ENCODE measurements at places on chromosomes 7 and 10.

GRCh38 chr10:62080905-62081304 is 179.4 kb downstream of the ARID5B start:
- H3K27ac ChIP-seq, result peak overlapping the region; percentile 85
- no peak overlapping the region for H3K4me3 ChIP-seq
- H3K27me3 ChIP-seq, result no peaks in the 10 kb centered on the region
- DNase-seq, result no peak

DNA sequence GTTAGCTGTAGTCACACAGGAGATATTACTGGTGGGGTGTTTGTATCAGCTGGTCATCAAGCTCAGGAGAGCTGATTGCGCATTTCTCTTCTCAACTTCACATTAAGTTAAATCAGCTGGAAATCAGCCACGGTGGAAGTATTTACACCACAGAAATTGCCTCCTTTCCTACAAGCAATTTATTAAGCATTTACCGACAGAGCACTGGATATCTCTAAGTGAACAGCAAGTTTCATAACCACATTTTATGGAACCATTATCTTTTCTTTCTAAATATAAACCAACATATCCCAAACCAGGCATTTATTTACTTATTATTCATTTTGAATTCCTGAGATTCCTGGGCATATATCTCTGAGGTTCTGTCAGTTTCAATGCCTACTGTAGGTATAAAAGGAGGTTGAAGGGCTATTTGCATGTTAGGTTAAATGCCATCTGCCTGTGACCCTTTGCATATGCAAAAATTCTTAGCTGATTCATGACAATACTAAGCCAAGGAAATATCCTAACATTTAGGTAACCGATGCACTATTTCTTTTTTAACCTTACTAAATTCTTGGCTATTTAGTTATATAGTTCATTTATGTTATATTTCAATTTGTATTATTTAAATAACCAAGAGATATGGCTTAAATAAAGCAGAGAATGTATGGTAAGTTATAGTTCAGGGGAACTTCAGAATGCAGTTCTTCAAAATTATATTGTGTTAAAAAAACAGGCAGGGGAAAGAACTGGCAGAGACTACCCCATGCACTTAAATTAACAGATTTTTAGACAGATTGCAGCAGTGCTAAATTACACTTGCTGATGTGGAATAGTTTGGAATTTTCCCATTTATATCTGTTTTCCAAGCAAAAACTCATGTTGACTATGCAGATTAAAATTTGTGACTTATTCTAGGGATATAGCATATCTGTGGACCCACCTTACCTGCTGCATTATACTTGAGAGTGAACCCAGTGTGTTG is 56.8 kb downstream of the DYNC1I1 start:
- DNase-seq, result no peak
- H3K4me1 ChIP-seq, result no peaks in the 10 kb centered on the region
- no peak overlapping the region for H3K4me3 ChIP-seq
- no peaks in the 10 kb centered on the region for H3K36me3 ChIP-seq
- H3K27me3 ChIP-seq, result peaks cover 2% of the 10 kb centered on the region

DNA sequence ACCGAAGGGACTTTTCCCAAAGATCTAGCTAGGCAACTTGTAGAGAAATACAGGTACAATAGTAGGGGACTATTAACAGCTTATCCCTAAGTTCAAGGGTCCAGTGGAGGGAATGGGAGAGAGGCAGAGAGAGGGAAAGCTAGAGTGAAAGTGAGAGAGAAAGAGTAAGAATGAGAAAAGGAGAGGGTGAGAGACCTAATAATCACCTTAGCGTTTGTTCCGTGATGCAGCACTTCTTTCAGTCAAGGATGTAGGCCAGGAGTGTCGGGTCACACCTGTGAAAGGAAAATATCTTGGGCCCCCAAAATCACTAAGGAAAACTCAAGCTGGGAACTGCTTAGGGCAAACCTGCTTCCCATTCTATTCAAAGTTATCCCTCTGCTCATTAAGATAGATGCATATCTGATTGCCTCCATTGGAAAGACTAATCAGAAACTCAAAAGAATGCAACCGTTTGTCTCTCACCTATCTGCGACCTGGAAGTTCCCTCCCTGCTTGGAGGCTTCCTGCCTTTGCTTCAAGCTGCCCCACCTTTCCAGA is 75.2 kb downstream of the ST8SIA6 start:
- H3K36me3 ChIP-seq, result no peaks in the 10 kb centered on the region
- DNase-seq, result no peak
- no peaks in the 10 kb centered on the region for H3K27me3 ChIP-seq
- H3K4me1 ChIP-seq, result no peaks in the 10 kb centered on the region

GRCh38 chr7:157502701-157503111 is 165.9 kb downstream of the DNAJB6 start:
- H3K4me3 ChIP-seq, result peak overlapping the region; percentile 74
- peak overlapping the region; percentile 79 for H3K27ac ChIP-seq
- DNase-seq, result peak; percentile 51

DNA sequence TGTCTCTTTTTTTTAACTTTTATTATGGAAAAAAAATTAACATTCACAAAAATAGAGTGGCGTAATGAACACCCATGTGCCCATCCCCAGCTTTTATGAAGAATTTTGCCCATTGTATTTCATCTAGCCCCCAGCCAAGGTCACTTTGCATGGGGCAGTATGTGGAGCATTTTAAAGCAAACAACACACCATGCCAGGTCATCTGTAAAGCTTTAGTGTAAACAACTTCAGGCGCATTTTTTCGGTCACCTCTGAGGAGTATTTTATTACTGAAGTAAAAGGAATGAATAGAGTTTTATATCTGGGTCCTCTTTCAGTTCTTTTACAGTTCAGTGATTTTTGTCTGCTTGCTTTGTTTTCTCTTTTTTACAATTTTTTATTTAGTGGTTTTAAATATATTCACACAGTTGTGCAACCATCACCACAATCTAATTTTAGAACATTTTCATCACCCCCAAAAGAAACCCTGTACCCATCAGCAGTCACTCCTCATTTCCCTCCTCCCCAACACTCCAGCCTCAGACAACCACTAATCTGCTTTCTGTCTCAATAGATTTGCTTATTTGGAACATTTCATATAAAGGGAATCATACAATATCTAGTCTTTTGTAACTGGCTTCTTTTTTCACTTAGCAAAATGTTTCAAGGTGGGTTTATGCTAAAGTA is 87.9 kb downstream of the SLC37A3 start:
- peaks cover 4% of the 10 kb centered on the region for H3K36me3 ChIP-seq
- no peak overlapping the region for H3K4me3 ChIP-seq
- H3K27me3 ChIP-seq, result no peaks in the 10 kb centered on the region
- H3K4me1 ChIP-seq, result no peaks in the 10 kb centered on the region
- H3K27ac ChIP-seq, result no peak overlapping the region

GRCh38 chr7:31478721-31479120 is 35.2 kb upstream of the ITPRID1 start:
- H3K27ac ChIP-seq, result no peak overlapping the region
- H3K4me1 ChIP-seq, result no peaks in the 10 kb centered on the region
- DNase-seq, result no peak
- H3K36me3 ChIP-seq, result no peaks in the 10 kb centered on the region
- H3K27me3 ChIP-seq, result no peaks in the 10 kb centered on the region

DNA sequence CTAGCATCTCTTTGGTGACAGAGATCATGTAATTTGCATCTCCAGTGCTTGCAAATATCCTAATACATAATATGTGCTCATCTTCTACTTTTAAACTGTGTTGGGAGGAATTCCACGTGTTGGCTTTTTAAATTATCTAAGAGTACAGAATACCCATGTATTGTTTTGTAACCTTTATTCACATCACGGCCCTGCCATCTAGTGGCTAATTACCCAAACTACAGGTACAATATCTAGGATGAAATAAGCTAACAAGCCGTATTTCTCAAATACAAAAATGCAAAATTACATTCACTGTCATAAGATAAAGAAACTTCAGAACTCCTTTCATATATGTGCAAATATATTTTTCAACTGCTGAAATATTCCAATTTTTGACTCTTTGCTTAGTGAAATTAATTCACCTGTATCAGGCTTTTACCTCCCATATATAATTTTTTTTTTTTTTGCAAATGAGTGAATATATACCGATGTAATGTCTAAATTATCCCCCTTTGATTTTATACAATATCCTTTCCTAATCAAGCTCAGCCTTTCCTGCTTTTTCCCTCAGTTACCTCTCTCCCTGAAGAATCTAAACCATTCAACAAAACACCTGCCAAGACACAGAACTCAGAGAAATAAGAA is 30.3 kb upstream of the LSM8 start:
- H3K27ac ChIP-seq, result no peak overlapping the region
- H3K36me3 ChIP-seq, result peaks cover 3% of the 10 kb centered on the region
- H3K27me3 ChIP-seq, result peaks cover 15% of the 10 kb centered on the region
- no peaks in the 10 kb centered on the region for H3K4me1 ChIP-seq

GRCh38 chr10:93189944-93190343 is 116.3 kb downstream of the CYP26A1 start:
- no peak overlapping the region for H3K4me3 ChIP-seq
- H3K4me1 ChIP-seq, result no peaks in the 10 kb centered on the region
- H3K36me3 ChIP-seq, result no peaks in the 10 kb centered on the region
- no peak overlapping the region for H3K27ac ChIP-seq

- H3K27me3 ChIP-seq, result no peaks in the 10 kb centered on the region
- DNase-seq, result no peak
- H3K4me1 ChIP-seq, result no peaks in the 10 kb centered on the region
- H3K4me3 ChIP-seq, result no peak overlapping the region
- H3K36me3 ChIP-seq, result no peaks in the 10 kb centered on the region
These were observed 409.4 kb upstream of the FZD8 start for GRCh38 chr10:36051500-36051991.

- no peaks in the 10 kb centered on the region for H3K36me3 ChIP-seq
- peaks cover 3% of the 10 kb centered on the region for H3K4me1 ChIP-seq
- no peaks in the 10 kb centered on the region for H3K27me3 ChIP-seq
- H3K27ac ChIP-seq, result no peak overlapping the region
These were observed 1.8 kb downstream of the SNCG start for GRCh38 chr10:86960003-86960862.

DNA sequence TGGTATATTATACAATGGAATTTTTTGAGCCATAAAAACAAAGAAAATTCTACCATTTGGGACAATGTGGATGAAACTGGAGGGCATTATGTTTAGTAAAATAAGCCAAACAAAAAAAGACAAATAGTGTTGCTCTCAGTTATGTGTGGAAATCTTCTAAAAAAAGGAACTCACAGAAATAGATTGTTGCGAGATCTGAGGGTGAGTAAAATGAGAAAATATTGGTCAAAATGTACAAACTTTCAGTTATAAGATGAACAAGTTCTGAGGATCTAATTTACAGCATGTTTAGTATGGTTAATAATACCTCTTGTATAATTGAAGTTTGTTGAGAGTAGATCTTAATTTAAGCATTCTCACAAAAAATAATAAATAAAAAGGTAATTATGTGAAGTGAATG is 291.2 kb downstream of the KIF20B start:
- no peak overlapping the region for H3K27ac ChIP-seq
- no peaks in the 10 kb centered on the region for H3K4me1 ChIP-seq
- no peak for DNase-seq
- peaks cover 3% of the 10 kb centered on the region for H3K27me3 ChIP-seq

GRCh38 chr10:27369880-27370279 is 129.3 kb upstream of the ACBD5 start:
- H3K4me1 ChIP-seq, result peaks cover 16% of the 10 kb centered on the region
- H3K27me3 ChIP-seq, result peaks cover 3% of the 10 kb centered on the region
- no peak overlapping the region for H3K27ac ChIP-seq
- H3K36me3 ChIP-seq, result no peaks in the 10 kb centered on the region

- no peaks in the 10 kb centered on the region for H3K27me3 ChIP-seq
- no peak overlapping the region for H3K27ac ChIP-seq
- no peak overlapping the region for H3K4me3 ChIP-seq
- H3K36me3 ChIP-seq, result no peaks in the 10 kb centered on the region
These were observed 15.4 kb downstream of the CUX1 start for GRCh38 chr7:101832685-101833375.

- no peak for DNase-seq
- no peak overlapping the region for H3K4me3 ChIP-seq
- peaks cover 1% of the 10 kb centered on the region for H3K27me3 ChIP-seq
These were observed 110.2 kb downstream of the COL13A1 start for GRCh38 chr10:69911613-69912528.

- no peak for DNase-seq
- no peak overlapping the region for H3K4me3 ChIP-seq
- H3K27ac ChIP-seq, result no peak overlapping the region
- peaks cover 16% of the 10 kb centered on the region for H3K27me3 ChIP-seq
- peaks cover 8% of the 10 kb centered on the region for H3K4me1 ChIP-seq
These were observed 282.0 kb upstream of the AKR1E2 start for GRCh38 chr10:4543938-4544533.

DNA sequence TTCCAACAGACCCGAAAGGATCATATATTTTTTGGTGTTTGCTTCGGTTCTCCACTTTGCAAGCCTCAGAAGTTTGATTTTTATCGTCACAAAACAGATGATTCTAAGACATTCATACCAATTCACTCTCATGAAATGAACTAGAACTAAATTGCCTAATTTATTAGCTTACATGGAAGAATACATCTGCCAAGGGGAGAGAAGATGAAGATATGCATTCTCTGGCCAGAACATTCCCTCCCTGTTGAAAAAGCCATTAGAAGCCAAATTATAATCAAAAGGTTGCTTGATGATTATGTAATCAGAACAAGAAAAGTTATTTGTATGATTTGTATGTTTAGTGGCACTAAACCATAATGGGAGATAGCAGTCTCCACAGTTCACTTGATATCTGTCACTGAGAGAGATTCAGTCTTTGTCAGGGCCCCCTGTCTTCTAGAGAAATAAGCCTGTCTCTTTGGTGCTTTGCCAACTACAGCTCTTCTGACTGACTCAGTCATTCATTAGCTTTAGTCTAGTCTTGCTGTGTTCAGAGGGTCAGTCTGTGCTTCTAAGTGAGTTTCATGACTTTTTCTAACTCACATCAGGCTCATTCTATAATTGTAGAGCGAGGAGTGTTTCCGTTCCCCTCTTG is 95.3 kb upstream of the GNAI1 start:
- H3K36me3 ChIP-seq, result no peaks in the 10 kb centered on the region
- no peak for DNase-seq
- no peak overlapping the region for H3K27ac ChIP-seq
- H3K4me1 ChIP-seq, result no peaks in the 10 kb centered on the region
- no peaks in the 10 kb centered on the region for H3K27me3 ChIP-seq

DNA sequence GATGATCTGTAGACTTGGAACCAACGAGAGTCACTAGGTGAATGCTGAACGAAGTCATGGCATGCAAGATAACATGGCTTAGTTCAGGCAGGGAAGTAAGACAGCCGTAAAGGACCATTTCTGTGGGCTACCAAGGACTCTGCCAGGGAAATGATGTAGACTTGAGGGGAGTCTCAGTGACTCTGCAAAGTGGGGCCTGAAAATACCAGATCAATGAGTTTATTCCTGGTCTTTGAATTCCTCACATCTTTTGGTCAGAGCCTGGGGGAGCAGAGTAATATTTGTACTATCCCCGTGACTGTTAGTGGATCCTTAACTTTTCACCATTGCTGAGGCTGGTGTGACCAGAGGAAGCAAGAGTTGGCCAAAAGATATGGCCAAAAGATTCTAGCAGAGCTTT is 60.7 kb upstream of the INHBA start:
- no peaks in the 10 kb centered on the region for H3K36me3 ChIP-seq
- H3K27me3 ChIP-seq, result peaks cover 3% of the 10 kb centered on the region
- DNase-seq, result no peak
